ENCODE measurements at places on chromosomes 1 and 21. TPM values are rescaled to one million over a fixed set of nuclear protein-coding genes. Genes with fewer than 3 reads are reported as not detected.

DNA sequence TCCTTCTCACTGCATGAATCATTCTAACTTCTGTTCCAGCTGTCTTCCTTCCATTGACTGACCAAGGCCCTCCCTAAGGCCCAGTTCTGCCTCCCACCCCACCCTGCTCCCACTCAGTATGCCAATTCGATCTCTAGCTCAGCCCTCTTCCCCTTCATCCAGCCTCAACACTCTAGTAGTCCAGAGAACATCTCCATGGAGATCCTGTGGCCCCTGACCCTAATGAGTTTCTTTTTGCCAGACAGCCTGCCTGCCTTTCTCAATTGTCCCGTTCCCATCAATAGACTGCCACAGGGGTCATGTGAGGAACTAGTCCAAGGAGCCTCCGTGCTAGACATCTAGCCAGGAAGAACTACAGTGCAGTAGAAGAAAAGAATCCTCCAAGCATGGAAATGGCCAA, 26.4 kb downstream of the RRAGC start:
- no peak for DNase-seq

GRCh38 chr1:96557336-96557735, 164.2 kb upstream of the PTBP2 start:
- DNase-seq: no peak

DNA sequence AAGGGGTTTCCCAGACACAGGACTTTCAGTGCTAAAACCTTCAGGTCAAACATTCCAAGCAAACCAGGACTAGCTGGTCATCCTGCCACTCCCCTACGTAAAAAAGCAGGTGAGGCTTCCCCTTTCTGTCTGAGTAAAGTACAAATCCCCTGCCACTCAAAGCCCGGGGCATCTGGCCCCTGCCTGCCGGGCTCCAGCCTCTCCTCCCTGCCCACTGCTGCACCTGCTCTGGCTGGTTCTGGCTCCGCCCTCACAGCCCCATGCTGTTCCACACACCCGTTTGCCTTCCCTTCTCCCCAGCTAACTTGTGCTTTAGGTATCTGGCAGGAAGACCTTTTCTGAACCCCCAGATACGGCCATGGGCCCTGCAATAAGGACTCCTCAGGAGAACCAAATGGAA, 23.3 kb upstream of the S100A7 start:
- DNase-seq: no peak

DNA sequence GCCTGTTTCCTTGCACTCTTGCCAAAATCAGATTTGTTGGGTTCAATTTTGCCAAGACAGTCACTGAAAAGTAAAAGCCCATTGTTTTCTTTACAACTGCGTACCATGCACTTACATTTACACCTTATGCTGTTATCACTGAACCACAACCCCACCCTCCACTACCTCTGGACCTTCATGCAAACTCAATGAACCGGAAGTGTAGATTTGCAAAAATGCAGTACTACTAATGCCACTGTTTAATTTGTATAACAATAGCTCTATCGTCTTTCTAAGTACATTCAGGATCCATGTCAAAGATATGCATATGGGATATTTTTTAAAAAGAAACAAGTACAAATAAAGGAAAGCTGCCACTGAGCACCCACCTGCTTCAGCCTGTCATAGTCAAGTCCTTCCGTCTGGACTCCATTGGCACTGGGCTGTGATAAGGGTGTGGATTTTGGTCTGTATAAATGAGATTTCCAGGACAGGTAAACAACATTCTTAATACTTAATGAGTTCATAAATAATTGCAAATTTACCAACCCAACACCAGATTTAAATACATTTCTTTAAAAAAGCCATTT, 72.9 kb upstream of the LBR start:
- DNase-seq: no peak

GRCh38 chr1:94532077-94532476, 9.5 kb downstream of the F3 start:
- no peak for DNase-seq

GRCh38 chr1:47438165-47439016, 547 bp downstream of the FOXD2 start:
- no peak for DNase-seq

- DNase-seq: no peak
These were observed 463 bp upstream of the PRRC2C start for GRCh38 chr1:171484760-171485374.

DNA sequence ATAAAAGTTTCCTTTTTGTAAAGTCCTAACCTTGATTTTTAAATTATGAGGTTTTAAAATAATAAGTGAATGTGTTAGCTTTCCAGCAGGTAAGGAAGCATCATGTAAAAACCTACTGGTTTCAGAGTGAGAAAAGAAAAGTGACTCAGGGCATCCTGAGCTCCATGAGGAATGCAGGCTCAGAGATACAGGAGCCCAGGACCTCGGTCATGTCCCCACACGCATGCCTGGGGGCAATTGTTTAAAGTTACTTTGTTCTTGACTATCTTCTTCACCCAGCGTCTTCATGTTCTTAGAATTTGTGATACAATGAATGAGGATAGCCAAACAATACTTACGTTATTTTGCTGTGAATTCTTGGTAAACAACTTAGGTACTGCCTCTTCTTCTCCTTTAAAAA, 117.4 kb upstream of the PLPPR5 start:
- DNase-seq: no peak

DNA sequence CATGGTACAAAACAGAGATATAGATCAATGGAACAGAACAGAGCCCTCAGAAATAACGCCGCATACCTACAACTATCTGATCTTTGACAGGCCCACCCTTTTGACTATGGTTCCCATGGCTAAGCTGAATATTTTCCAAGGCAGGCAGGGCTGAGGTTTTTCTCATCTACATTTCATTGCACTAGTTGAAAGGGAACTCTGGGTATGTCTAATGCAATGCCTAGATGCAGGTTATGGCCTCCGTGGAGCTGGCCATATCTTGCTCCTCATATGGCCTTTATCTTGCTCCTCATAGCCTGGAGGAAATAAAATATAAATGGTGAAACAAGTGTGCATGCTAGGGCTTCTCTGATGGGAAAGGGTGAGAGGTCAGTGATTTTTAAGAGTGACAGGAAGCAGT, 10.6 kb downstream of the SPRR5 start:
- no peak for DNase-seq

GRCh38 chr1:85504417-85504816, 39.5 kb upstream of the DDAH1 start:
- no peak for DNase-seq

GRCh38 chr1:199226163-199226562, 587.3 kb downstream of the PTPRC start:
- DNase-seq: no peak

- DNase-seq: no peak
These were observed 165.8 kb upstream of the C1orf105 start for GRCh38 chr1:172254521-172255222.

GRCh38 chr21:40191196-40191595, 324.0 kb downstream of the PCP4 start:
- DNase-seq: no peak

DNA sequence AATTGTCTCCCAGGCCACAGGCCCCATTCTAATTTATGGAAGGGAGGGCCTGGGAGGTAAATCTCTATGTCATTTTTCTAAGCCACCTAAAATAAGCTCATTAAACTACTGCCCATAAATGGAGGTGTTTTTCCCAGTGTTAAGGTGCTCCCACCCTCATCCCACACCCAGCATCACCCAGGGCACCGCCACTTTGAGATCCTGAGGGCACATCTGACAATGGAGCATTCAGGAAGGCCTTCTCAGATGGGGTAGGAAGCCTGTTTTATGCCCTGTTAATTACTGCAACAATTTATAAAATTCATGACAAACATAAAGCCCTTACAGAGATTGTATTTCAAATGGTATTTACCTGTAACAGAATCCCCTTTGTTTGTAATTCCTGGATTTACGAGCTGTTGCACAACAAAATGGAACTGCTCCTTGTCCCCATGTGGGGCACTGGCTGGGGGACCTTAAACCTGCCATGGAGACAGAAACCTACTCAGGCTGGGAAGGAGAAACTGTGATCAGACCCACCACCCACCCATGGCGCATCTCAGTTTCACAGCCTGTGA, 319.5 kb upstream of the USP24 start:
- DNase-seq: no peak

DNA sequence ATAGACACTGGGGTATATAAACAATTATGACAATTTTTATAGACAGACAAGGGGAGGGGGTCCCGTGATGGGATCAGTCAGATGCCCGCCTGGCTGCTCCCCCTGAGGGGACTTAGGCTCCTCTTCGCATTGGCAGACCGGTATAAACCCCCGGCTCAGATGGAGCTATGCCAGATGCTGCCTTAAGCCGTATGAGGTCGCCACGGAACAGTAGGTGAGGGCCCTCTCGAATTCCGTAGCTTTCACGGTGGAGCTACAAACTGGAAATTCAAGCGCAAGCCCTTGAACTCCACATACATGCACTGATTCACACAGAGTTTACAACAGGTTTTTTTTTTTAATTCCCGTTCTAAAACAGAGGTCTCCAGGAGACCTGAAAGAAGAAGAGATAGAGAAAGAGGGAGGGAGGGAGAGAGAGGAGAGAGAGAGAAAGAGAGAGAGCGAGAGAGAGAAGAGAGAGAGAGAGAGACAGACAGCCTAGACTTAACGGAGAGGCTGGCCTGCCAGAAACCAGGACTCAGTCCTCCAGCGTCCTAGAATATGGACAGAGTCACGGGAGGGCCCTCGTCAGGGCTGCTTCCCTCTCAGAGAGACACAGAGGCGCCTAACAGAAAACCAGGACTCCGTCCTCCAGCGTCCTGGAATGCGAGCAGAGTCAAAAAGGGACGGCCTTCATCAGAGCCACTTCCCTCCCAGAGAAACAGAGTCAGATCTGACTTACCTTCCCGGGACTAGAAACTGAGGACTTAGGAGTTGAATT, 24.4 kb upstream of the TMEM54 start:
- no peak for DNase-seq

DNA sequence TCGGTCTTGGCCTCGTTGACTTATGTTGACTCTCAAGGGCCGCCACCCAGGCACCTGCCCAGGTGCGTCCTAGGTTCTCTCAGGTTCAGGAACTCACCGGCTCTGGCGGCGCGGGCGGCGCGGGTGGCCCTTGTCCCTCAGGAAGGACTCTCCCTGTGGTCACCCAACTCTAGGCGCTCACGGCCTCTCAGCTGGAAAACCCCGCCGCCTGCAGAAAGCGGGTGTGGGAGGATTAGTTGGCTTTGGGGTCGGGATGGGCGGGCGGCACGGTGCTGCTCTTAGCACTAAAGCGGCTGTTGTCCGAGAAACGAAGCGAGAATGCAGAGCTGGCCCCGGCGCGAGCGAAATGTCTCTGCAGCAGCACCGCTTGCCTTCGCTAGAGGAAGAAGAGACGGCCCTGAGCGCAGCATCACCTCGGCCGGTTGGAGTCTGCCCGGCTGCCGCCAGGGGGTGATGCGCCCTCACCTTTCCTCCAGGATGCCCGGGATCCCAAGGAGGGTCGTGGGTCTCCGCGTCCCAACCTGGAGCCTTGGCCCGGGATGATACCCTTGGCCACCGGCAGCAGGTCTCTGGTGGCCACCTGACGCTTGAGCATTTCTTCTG, 8.1 kb upstream of the TADA1 start:
- no peak for DNase-seq

Gene CLEC20A
- total RNA-seq: not detected

Gene DDX20
- 23.8 TPM for total RNA-seq

Gene UBAP2L
- 68.7 TPM for total RNA-seq

Gene PHGDH
- 38.2 TPM for total RNA-seq

Gene RNU1-3
- total RNA-seq: under 0.01 TPM

Gene NMNAT2
- not detected for total RNA-seq

Gene PPP1R8
- 32.8 TPM for total RNA-seq

Gene CYP4X1
- total RNA-seq: 31.0 TPM
